CD8-positive, alpha-beta memory T cell (primary cell): ENCODE measurements at places on chromosomes 5 and 9.

DNA sequence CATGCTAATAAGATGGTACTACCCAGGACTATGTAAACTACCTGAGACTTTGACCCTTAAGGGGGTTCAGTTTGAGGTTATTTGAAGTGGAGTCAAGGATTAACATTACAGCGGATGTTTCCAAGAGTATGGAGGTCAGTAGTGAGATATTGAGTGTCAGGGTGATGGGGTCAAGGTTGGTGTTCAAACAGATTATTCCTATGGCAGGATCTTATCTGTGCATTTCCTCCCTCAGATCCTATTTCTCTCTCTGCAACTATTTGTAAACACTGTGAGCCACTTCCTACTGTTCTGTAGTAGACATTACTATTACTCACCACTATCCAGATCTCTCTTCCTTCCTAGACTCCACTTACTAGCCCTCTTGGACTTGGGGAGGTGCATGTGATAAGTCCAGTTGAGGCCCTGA, 54.0 kb upstream of the STOM start:
- no peaks in the 10 kb centered on the region for H3K36me3 ChIP-seq
- no peak overlapping the region for H3K27ac ChIP-seq
- no peak overlapping the region for H3K4me3 ChIP-seq
- no peaks in the 10 kb centered on the region for H3K27me3 ChIP-seq

DNA sequence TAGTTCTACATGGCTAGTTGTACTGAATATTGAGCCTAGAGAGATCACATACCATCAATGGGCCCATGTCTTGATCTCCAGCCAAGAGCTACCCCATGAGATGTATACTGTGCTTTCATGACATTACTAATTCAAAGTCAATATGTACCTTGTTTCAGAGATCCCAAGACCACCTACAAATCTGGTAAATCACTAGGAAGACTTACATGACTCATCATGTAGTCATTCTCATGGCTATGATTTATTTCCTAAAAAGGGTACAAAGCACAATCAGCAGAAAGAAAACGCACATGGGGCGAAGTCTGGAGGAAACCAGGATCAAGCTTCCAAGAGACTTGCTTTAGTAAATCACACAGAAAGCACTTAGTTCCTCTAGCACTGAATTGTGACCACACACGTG, 103.0 kb downstream of the PCSK5 start:
- peaks cover 3% of the 10 kb centered on the region for H3K4me1 ChIP-seq
- no peaks in the 10 kb centered on the region for H3K27me3 ChIP-seq
- no peak overlapping the region for H3K27ac ChIP-seq
- H3K36me3 ChIP-seq: no peaks in the 10 kb centered on the region
- DNase-seq: no peak
- no peak overlapping the region for H3K4me3 ChIP-seq

- peaks cover 11% of the 10 kb centered on the region for H3K36me3 ChIP-seq
- DNase-seq: no peak
- peak overlapping the region; percentile 98 for H3K27ac ChIP-seq
- no peaks in the 10 kb centered on the region for H3K27me3 ChIP-seq
Measured at GRCh38 chr9:122265149-122265915, 650 bp downstream of the MRRF start.

- H3K36me3 ChIP-seq: no peaks in the 10 kb centered on the region
- H3K27me3 ChIP-seq: no peaks in the 10 kb centered on the region
- H3K4me1 ChIP-seq: no peaks in the 10 kb centered on the region
- DNase-seq: no peak
Measured at GRCh38 chr5:135138116-135138850, 104.3 kb upstream of the PITX1 start.

DNA sequence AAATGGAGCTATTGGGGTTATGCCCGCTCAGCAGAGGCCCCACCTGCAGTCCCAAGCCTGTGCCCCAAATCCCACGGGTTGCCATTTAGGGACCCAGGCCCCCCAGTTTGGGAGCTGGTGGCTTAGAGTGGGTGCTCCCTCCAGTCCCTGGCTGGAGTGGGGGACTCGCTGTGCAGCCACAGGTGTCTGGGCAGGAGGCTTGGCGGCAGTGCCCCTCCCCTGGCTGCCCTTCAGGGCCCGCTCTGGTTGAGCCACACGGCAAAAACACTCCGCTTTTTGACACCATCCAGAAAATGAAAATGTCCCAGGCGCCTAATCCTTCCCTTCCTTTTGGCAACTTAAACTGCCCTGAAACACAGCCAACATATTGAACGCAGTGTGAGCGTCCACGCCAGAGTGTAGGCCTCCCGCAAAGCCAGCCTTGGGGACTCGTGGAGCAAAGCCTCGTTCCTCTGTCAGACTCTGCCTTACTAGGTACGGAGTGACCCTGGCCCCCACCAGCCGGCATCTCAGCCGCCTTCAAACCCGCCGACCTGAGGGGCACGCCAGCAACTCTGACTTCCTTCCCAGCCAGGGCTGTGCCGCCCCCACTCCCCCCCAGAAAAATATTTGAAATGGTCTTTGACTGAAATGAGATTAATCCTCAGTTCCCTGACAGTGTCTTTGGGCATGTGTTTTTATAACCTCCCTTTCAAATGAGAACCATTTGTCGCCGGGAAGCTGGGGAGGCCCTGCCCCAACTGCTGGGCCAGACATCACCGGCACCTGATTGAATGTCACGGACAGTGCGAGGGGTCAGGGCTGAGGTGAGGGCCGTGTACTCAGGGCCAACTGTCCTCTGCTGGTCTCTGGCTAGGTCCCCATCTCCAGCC, 98.5 kb upstream of the LMX1B start:
- H3K27me3 ChIP-seq: peaks cover 12% of the 10 kb centered on the region
- no peak for DNase-seq
- no peak overlapping the region for H3K4me3 ChIP-seq
- H3K4me1 ChIP-seq: peaks cover 34% of the 10 kb centered on the region
- H3K36me3 ChIP-seq: no peaks in the 10 kb centered on the region
- H3K27ac ChIP-seq: no peak overlapping the region

- no peaks in the 10 kb centered on the region for H3K36me3 ChIP-seq
- no peak overlapping the region for H3K4me3 ChIP-seq
- no peak overlapping the region for H3K27ac ChIP-seq
- H3K27me3 ChIP-seq: no peaks in the 10 kb centered on the region
Measured at GRCh38 chr5:3912790-3913189, 317.2 kb downstream of the IRX1 start.

- no peak for DNase-seq
- H3K36me3 ChIP-seq: no peaks in the 10 kb centered on the region
- no peak overlapping the region for H3K27ac ChIP-seq
Measured at GRCh38 chr9:26973989-26974388, 17.8 kb downstream of the IFT74 start.

GRCh38 chr9:15157381-15157780, 149.6 kb downstream of the TTC39B start:
- no peak overlapping the region for H3K4me3 ChIP-seq
- H3K36me3 ChIP-seq: no peaks in the 10 kb centered on the region
- no peaks in the 10 kb centered on the region for H3K4me1 ChIP-seq
- H3K27me3 ChIP-seq: no peaks in the 10 kb centered on the region
- H3K27ac ChIP-seq: no peak overlapping the region
- no peak for DNase-seq

GRCh38 chr5:153543288-153543687, 52.8 kb downstream of the GRIA1 start:
- H3K27ac ChIP-seq: no peak overlapping the region
- no peaks in the 10 kb centered on the region for H3K36me3 ChIP-seq
- DNase-seq: no peak
- H3K4me3 ChIP-seq: no peak overlapping the region
- no peaks in the 10 kb centered on the region for H3K4me1 ChIP-seq
- no peaks in the 10 kb centered on the region for H3K27me3 ChIP-seq

GRCh38 chr9:17695482-17695881, 116.6 kb downstream of the SH3GL2 start:
- H3K36me3 ChIP-seq: no peaks in the 10 kb centered on the region
- no peaks in the 10 kb centered on the region for H3K4me1 ChIP-seq
- H3K4me3 ChIP-seq: no peak overlapping the region
- no peaks in the 10 kb centered on the region for H3K27me3 ChIP-seq
- no peak overlapping the region for H3K27ac ChIP-seq

GRCh38 chr5:30499402-30499801, 694.1 kb upstream of the CDH6 start:
- no peak overlapping the region for H3K27ac ChIP-seq
- H3K4me3 ChIP-seq: no peak overlapping the region
- no peak for DNase-seq
- H3K36me3 ChIP-seq: no peaks in the 10 kb centered on the region
- no peaks in the 10 kb centered on the region for H3K4me1 ChIP-seq
- no peaks in the 10 kb centered on the region for H3K27me3 ChIP-seq

DNA sequence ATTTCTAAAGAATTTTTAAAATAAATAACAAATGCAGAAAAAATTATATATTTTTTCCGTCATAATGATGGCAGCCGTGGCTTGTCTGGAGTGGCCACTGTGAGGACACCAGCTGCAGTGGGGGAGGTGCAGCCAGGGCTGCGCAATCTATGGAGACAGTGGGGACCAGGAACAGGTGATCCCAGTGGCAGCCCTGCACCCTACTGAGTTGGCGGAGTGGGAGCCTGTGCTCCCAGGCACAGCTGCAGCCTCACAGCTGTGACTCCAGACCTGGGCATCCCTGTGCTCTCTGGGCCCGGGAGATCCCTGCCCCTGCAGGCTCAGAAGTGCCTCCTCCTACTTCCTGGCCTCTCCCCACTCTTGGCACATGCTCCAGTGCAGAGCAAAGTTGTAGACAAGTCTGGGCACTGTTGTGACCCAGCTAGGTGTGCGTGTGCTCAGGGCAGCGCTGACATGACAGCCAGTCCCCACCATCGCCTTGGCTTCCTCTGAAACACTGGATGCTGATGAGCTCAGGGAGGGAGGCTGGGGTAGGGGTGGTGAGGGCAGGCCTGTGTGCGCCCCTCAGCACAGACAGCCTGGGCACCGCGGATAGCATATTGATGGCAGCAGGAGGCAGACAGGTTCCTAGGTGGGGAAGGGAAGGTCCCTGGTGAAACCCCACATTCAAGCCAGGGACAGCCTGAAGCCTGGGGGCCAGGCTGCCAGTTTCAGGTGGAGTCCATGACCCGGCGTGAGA, 96.0 kb upstream of the PRR16 start:
- H3K36me3 ChIP-seq: no peaks in the 10 kb centered on the region
- no peak for DNase-seq
- H3K27me3 ChIP-seq: no peaks in the 10 kb centered on the region
- no peak overlapping the region for H3K27ac ChIP-seq
- H3K4me3 ChIP-seq: no peak overlapping the region
- H3K4me1 ChIP-seq: no peaks in the 10 kb centered on the region

GRCh38 chr9:32423371-32423770, 38.9 kb downstream of the ACO1 start:
- H3K4me3 ChIP-seq: no peak overlapping the region
- peaks cover 3% of the 10 kb centered on the region for H3K36me3 ChIP-seq
- DNase-seq: no peak
- H3K27me3 ChIP-seq: no peaks in the 10 kb centered on the region
- no peaks in the 10 kb centered on the region for H3K4me1 ChIP-seq

DNA sequence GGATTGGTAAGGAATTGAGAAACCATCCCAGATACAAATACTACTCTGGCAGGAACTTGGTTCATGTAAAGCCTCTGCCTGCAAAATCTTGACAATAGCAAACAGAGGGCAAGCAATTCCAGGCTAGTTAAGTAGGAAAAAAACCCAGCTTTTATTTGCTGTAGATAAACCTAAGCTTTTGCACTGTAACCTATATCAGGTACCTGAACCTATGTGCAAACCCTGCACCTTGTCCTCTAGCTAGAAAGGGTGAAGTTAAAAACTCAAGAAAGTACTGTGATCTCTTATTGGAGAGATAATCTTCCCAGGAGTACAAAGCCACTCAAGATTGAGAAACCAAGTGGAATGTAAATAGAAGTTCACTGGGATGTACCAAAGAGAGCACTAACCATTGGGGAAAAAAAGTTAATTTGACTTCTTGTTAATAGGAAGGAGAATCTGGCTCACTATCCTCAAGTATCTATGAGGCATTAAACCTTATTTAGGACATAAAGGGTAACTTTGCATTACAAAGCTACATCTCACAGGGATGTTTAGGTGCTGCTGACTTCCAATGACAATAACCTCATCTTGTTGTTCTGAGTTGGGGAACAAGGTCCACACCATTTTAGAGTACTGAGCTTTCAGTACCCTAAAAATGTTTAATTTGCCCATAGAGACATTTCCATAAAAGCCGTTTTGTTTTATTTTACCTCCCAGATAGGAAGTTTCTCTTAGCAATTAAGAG, 73.8 kb upstream of the PCA3 start:
- H3K4me3 ChIP-seq: no peak overlapping the region
- H3K4me1 ChIP-seq: no peaks in the 10 kb centered on the region
- no peaks in the 10 kb centered on the region for H3K36me3 ChIP-seq

DNA sequence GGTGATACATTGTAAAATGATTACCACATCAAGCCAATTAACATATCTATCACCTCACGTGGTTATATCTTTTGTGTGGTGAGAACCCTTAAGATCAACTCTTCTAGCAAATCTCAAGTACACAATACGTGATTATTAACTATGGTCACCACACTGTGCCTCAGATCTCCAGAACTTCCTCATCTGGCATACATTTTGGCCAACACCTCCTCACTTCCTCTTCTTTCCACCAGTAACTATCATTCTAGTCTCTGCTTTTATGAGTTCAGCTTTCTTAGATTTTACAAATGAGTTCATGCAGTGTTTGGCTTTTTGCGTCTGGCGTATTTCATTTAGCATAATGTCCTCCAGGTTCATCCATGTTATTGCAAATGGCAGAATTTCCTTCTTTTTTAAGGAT, 35.8 kb downstream of the PRKACG start:
- peaks cover 12% of the 10 kb centered on the region for H3K4me1 ChIP-seq
- DNase-seq: no peak
- H3K27me3 ChIP-seq: no peaks in the 10 kb centered on the region
- H3K4me3 ChIP-seq: no peak overlapping the region

GRCh38 chr9:120510816-120511215, 69.2 kb downstream of the CDK5RAP2 start:
- no peaks in the 10 kb centered on the region for H3K27me3 ChIP-seq
- no peak overlapping the region for H3K27ac ChIP-seq
- no peak overlapping the region for H3K4me3 ChIP-seq
- no peak for DNase-seq

GRCh38 chr5:75640826-75641225, 29.6 kb downstream of the ANKDD1B start:
- no peaks in the 10 kb centered on the region for H3K4me1 ChIP-seq
- no peak overlapping the region for H3K4me3 ChIP-seq
- H3K27ac ChIP-seq: no peak overlapping the region

GRCh38 chr5:134578578-134579283, 53.3 kb downstream of the JADE2 start:
- no peak overlapping the region for H3K4me3 ChIP-seq
- no peak overlapping the region for H3K27ac ChIP-seq
- no peaks in the 10 kb centered on the region for H3K27me3 ChIP-seq
- peaks cover 6% of the 10 kb centered on the region for H3K4me1 ChIP-seq

DNA sequence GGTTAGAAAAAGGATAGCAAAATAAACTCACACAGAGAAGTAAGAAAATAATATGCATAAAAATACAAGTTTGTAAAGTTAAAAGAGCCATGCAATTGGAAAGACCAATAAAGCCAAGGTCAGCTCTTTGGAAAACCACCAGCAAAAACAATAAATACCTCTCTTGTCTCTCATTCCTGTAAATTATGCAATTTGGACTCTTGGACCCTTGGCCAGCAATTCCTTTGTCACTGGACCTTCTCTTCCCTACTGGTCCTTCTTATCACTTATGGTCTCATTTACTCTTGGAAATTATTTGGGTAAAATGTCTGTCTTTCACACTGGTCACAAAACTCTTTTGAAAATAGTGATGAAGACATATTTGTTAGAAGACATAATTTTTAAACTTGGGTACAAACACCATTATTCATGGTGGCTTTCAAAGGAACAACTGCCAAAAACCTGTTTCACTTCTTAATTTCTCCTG, 379.5 kb downstream of the TMEM232 start:
- H3K4me3 ChIP-seq: no peak overlapping the region
- DNase-seq: no peak

GRCh38 chr9:72955571-72955970, 2.7 kb upstream of the ALDH1A1 start:
- H3K36me3 ChIP-seq: no peaks in the 10 kb centered on the region
- no peak overlapping the region for H3K27ac ChIP-seq
- no peak overlapping the region for H3K4me3 ChIP-seq
- H3K27me3 ChIP-seq: no peaks in the 10 kb centered on the region
- H3K4me1 ChIP-seq: no peaks in the 10 kb centered on the region
- no peak for DNase-seq
